ENCODE measurements at places on chromosomes 3 and 15. TPM values are rescaled to one million over a fixed set of nuclear protein-coding genes. Genes with fewer than 3 reads are reported as not detected.

DNA sequence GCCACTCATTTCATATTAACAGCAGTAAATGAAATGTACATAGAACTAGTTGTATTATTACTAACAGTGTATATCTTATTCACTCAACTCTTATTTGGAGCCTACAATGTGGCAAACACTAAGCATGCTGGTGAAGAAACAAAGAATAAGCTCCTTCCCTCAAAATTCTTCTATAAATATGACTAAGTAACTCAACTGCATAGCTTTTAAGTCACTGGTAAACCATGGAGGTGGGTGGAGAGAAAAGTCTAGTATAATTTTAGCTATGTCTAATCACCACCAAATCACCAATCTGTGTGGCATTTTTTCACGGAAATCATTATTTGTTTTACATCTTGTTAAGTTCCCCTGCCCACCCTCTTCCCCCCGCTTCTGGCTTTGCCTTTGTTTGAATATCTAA is 17.5 kb downstream of the COPS2 start:
- no peak for DNase-seq

GRCh38 chr3:70426071-70426470 is 113.6 kb upstream of the MDFIC2 start:
- no peak for DNase-seq

GRCh38 chr15:79396850-79397249 is 35.3 kb upstream of the MINAR1 start:
- DNase-seq, result no peak

GRCh38 chr3:22555753-22556435 is 647.2 kb upstream of the UBE2E2 start:
- DNase-seq, result no peak

GRCh38 chr15:74138642-74139041 is 8.3 kb downstream of the ISLR2 start:
- DNase-seq, result no peak

GRCh38 chr15:25863111-25863967 is at the start of gene ATP10A:
TSS of gene ATP10A (minus strand) at chr15:25863327. CDS start at chr15:25863096, 231 bp downstream.
- peak; percentile 77 for DNase-seq

- peak; percentile 64 for DNase-seq
Observed at GRCh38 chr3:12139111-12139511, 19.6 kb downstream of the TIMP4 start.

DNA sequence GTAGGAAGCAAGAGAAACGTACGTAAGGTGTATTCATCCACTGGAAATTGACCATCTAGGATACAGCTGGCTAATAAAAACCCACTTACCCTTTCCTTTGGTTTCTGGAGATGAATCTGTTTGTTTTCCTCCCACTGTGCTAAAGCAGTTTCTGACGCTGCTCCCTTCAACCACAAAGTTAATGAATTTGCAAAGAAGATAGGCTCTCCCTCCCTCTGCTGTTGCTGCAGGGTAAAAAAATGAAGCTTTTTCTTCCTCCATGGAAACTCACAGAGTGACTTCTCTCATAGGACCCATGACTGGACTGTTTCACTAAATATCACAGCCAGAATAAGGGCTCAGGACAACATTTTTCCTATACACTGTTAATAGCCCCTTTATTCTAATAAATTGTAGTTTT is 172.1 kb upstream of the LRRN1 start:
- DNase-seq, result no peak

GRCh38 chr3:192481638-192482037 is 245.7 kb downstream of the FGF12 start:
- DNase-seq, result no peak

DNA sequence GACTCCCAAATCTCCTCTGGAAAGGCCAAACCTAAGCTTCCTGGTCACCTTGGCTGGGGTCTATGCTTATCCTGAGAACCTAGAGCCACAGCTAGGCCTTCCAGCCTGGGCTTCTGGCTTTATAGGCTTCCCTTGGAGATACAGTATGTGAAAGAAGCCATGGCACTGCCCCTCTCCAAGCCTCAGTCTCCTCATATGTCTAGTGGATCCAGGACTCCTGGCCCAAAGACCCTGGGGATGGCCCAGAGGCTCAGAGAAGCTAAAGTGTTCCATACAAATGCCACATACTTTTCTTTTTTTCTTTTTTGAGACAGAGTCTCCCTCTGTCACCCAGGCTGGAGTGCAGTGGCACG is 8.6 kb downstream of the ACAA1 start:
- DNase-seq, result no peak

GRCh38 chr15:81049835-81050234 is 49.1 kb downstream of the TLNRD1 start:
- DNase-seq, result no peak

DNA sequence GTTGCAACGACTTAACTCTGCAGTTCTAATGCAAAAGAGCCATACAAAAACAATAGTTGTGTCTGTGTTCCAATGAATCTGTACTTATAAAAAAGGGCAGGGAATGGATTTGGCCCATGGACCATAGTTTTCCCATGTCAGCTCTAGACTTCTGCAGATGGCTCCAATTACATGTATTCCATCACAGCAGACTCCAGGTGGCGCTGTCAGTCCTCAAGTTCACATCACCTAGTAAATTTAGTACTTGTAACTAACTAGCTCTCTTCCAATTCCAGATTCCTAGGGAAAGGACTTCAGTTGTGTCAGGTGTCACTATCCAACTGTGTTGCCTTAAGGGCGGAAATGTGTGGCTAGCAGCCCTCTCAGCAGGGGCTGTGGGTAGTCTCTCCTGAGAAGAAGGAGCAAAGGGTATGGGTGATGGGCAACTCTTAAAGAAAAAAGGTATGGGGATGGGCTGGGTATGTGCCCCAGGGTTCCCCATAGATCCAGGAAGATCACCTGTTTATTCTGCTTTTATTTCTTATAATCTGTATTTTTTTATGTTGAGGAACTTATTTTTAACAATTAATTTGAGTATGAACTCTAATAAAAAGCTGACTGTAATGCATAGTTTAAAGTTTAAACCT is 36.2 kb downstream of the BBS4 start:
- peak; percentile 94 for DNase-seq

DNA sequence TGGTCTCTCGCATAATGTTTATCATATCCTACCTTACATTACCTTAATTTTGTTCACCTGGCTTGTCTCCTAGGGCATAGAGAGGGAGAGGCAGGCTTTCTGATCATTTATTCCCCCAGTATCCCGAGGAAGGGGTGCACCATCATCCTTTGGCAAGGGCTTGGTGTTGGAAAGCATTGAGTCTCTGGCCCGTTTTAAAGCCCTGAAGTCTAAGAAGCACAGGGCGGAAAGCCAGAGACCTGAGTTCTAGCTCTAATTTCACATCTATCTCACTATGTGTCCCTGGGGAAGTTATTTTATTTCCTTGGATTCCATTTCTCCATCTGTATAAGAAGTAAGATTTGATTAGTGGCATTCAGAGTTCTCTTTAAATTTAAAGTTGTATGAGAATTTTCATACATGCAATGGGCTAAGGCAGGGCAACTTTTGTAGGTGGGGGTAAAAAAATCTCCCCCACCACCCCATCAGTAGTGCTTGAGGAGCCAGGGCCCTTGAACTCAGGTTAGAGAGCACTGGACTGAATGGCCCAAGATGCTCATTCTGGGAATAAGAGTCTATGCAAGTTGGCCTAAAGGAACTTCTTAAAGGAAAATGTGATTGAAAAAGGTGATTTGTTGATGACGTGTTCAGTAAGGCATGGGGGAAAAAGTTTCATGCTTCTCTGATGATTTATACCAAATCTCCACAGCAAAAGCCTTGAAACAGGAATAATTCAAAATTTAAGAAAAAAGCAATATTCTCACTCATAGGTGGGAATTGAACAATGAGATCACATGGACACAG is 10.1 kb downstream of the TMC3 start:
- DNase-seq, result no peak

DNA sequence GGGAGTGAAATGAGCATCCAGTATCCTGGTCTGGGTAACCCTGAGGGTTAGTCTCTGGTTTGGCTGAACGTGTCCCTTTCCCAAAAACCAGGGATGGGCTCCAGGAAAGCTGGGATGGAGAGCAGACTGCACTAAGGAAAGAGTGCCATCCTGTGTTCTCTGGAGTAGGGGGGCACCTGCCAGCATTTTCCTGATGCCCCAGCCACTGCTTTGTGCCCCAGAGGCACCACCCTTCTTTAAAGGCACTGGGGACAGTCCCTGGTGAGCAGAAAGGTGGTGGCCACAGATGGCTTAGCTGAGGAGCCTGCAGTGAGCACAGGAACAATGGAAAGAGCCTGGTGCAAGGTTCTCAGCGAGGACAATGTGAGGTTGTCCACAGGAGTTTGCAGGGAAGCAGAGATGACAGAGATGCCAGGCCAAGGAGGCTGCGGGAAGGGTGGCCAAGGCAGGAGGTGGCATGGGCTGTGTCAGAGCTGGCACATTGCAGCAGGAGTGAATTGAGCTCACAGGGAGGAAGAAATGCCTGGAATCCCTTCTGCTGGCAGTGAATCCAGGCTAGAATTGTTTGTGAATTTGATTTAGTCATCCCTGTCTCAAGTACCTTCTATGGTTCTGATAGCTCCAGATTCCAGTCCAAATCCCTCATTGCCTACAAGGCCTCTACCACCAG is 39.9 kb downstream of the AMOTL2 start:
- no peak for DNase-seq

DNA sequence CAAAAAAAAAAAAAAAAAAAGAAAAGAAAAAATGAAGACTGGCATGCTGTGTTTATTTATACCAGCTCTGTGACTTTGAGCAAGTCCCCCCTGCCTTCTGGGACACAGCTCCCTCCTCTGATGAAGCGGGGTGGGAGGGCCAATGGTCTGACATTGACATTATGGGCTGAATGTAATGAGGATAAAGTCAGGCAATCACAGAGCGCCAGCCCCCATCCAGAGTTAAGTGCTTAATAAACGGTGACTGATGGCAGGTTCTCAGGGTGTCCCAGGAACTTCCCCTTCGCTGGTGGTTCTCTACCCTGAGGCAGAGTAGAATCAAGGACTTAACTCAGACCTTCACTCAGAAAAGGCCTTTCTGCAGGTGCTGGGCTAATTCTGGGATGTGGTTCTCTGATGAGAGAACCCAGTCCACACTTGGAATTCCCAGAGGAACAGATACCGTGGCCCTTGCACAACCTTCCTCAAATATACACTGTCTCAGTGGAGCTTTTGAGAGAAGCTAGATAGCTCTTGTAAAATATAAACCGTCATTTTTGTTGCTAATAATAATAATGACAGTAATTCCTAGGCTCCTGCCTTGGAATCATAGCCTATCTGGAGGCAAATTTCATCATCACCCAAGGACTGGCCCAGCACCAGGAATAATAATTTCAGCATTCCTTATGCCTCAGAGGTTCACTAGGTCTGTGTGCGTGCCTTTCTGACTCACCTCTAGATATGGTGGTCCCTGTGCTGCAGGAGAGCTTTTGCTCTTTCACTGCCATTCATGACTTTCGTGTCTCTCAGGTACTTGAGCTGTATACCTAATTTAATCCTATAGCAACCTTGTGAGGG is 115.8 kb downstream of the RPLP1 start:
- no peak for DNase-seq

- DNase-seq, result peak; percentile 46
Observed at GRCh38 chr3:53880396-53881345, 1.3 kb downstream of the ACTR8 start.

GRCh38 chr15:54829821-54830220 is 366.9 kb downstream of the RSL24D1 start:
- no peak for DNase-seq

GRCh38 chr3:73378207-73378606 is 246.5 kb downstream of the PDZRN3 start:
- no peak for DNase-seq

GRCh38 chr3:41489231-41489630 is 289.9 kb downstream of the CTNNB1 start:
- DNase-seq, result no peak

GRCh38 chr15:92391640-92392039 is 2.0 kb upstream of the ST8SIA2 start:
- DNase-seq, result peak; percentile 76

DNA sequence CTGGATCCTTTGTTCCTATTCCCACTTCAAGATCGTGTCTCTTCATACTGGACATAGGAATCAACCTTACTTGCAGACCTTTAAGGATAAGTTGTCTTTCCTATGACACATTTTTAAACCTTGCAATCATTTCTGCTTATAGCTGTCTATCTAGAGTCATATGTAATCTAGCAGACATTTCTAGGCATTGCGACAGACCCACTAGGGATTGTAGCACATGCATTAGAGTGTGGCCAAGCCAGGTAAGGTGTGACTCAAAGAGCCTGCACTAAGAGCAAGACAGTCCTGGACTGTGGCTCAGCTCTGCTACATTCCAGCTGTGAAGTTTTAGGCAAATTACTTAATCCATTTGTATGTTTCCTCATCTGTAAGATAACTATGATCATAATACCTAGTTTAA is 38.8 kb upstream of the BFSP2 start:
- DNase-seq, result no peak

DNA sequence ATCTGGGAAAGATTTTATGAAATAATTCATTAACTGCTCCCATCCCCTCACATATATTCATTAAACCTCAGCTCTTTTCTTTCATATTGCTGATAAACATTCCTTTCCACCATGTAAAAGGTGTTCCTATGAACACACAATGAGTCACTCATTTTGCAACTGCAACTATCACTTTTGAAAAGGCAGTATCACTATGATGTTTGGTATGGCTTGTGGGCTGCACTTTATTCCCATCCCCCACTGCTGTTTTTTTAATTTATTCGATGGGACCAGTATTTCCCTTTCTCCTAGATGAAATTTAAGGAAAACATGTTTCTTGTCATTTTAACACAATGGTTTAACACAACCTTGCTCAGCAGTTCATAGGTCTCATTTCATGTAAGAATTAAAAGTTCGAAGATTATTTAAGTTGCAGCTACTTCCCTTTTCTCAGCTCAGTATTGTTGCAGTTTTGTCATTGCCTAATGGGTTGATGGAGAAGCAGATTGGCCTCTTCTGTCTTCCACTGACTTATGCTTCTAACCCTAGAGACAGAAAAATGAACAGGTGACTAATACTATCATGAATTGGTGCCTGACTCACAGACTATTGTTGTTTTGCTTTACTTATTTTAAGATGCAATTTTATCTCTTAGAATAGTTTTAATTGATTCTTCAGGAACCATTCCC is 280.3 kb downstream of the ZPLD1 start:
- no peak for DNase-seq

DNA sequence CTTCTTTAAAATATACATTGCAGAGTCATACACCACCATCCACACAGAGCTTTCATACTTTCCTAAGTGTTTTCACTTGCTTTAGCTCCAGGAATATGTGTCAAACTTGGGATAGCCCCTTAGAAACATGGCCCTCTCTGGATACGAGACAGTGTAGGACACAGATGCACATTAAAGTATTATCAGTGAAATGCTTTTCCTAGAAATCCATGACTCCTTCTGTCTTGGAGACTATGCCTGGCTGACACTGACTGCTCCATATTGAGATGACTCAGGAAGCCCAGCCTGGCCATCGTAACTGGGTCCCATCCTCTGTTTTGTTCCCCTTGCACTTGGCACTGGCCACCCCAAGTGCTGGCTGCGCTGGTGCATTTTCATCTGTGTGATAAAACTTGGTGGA is 204.8 kb downstream of the PDZRN3 start:
- DNase-seq, result no peak

- DNase-seq, result no peak
Observed at GRCh38 chr15:99606646-99607045, 40.9 kb downstream of the MEF2A start.

Gene MAP6D1
- 10.6 TPM for total RNA-seq

Gene WDR5B
- total RNA-seq, result 2.7 TPM

Gene CPN2
- not detected for total RNA-seq

Gene HDAC11
- 15.8 TPM for total RNA-seq

Gene MED12L
- 25.0 TPM for total RNA-seq

Gene SLC9C1
- 0.97 TPM for total RNA-seq

Gene NOX5
- 0.03 TPM for total RNA-seq

Gene DNAH12
- total RNA-seq, result not detected
